ENCODE measurements at places on chromosomes 7 and 10. TPM values are rescaled to one million over a fixed set of nuclear protein-coding genes. Genes with fewer than 3 reads are reported as not detected.

LRRC17 gene
- total RNA-seq, result 0.63 TPM

SLC16A9 gene
- total RNA-seq, result not detected

- H3K4me3 ChIP-seq, result peak overlapping the region; percentile 6
- H3K36me3 ChIP-seq, result no peaks in the 10 kb centered on the region
- H3K27me3 ChIP-seq, result no peaks in the 10 kb centered on the region
- DNase-seq, result peak; percentile 57
- peak overlapping the region; percentile 96 for H3K27ac ChIP-seq
These were observed 126.5 kb downstream of the FAM107B start for GRCh38 chr10:14648005-14648765.

AKR1E2 gene
- 3.7 TPM for total RNA-seq

- H3K36me3 ChIP-seq, result no peaks in the 10 kb centered on the region
- no peak overlapping the region for H3K27ac ChIP-seq
- no peak for DNase-seq
- no peaks in the 10 kb centered on the region for H3K4me1 ChIP-seq
- no peak overlapping the region for H3K4me3 ChIP-seq
- no peaks in the 10 kb centered on the region for H3K27me3 ChIP-seq
These were observed 579.0 kb upstream of the FZD8 start for GRCh38 chr10:36221101-36221500.

DNA sequence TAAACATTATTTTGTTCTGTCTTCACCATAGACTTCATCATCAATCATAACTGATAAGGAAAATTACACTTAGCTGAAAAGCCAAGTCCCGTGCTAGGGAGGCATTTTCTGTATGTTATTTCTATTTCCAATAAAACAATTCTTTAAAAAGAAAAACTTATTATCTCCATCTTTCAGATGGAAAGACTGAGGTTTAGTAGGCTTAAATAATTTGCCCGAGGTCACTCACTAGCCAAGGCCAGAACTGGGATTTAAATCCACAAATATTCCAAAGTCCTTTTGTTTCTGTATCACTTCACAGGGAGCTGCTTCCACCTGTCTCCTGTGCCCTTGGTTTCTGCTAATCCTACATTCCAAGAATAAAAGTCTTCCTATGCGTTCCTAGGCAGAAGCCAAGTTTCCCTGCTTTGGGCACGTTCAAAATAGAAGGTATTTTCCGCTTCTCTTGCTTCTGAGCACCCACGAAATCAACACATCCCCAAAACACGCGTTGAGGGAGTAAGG is 732 bp downstream of the CPVL start:
- H3K27ac ChIP-seq, result no peak overlapping the region
- H3K36me3 ChIP-seq, result no peaks in the 10 kb centered on the region
- H3K27me3 ChIP-seq, result peaks cover 29% of the 10 kb centered on the region
- peaks cover 9% of the 10 kb centered on the region for H3K4me1 ChIP-seq
- no peak for DNase-seq

HABP2 gene
- not detected for total RNA-seq

DNA sequence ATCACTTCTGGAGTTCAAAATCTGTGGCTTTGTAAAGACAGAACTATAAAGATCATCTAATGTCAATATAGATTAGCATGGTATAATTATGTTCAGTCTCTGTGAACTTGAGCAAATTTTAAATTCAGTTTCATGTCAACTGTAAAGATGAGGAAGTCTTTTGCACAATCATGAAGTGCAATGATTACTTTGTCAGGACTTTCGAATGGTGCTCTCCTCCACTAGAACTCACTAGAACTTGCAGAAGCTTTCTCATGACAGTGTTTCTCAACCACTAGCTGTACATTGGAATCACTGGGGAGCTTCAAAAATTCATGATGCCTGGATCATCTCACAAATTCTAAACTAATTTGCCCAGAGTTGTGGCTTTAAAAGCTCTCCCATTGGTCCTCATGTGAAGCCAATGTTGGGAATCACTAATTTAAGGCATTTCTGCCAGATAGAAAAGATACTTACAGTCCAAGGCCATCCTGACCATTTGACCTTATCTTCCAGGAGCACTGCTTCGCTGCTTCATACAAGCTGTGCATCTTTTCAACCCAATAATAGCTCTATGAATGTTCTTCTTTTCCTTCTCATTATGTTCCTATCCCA is 12.9 kb downstream of the OR2AE1 start:
- H3K27ac ChIP-seq, result no peak overlapping the region
- no peaks in the 10 kb centered on the region for H3K4me1 ChIP-seq
- no peaks in the 10 kb centered on the region for H3K36me3 ChIP-seq
- DNase-seq, result no peak

ZNF789 gene
- total RNA-seq, result 16.8 TPM

DNA sequence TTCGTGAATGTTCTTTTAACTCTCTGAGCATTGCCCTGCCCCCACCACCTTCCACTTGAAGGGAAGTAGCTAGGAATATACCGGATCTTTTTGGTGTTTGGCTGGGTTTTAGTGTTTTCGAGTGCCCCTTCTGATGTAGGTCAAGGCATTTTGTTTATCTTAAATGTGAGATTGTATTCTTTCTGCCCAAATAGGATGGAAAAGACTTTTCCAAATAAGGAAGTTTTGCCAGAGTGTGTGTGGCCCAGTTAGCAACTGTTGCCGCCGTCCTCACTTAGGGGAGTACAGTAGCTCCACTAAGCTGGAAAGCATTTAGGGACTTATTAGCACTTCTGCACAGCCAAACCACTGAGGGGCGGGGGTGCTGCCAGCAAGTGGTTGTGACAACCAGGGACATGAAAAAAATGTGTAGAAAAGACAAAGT is 29.8 kb upstream of the VCL start:
- no peaks in the 10 kb centered on the region for H3K36me3 ChIP-seq
- H3K4me1 ChIP-seq, result peaks cover 37% of the 10 kb centered on the region
- no peaks in the 10 kb centered on the region for H3K27me3 ChIP-seq
- peak; percentile 65 for DNase-seq
- peak overlapping the region; percentile 37 for H3K27ac ChIP-seq

GRCh38 chr10:14751014-14751896 is 23.4 kb downstream of the FAM107B start:
- H3K27me3 ChIP-seq, result no peaks in the 10 kb centered on the region
- H3K36me3 ChIP-seq, result no peaks in the 10 kb centered on the region
- H3K27ac ChIP-seq, result peak overlapping the region; percentile 79
- H3K4me3 ChIP-seq, result no peak overlapping the region
- DNase-seq, result no peak
- H3K4me1 ChIP-seq, result peaks cover 22% of the 10 kb centered on the region

GRCh38 chr10:88119160-88119559 is 255.7 kb downstream of the PTEN start:
- H3K36me3 ChIP-seq, result no peaks in the 10 kb centered on the region
- H3K27me3 ChIP-seq, result no peaks in the 10 kb centered on the region
- peaks cover 33% of the 10 kb centered on the region for H3K4me1 ChIP-seq
- H3K27ac ChIP-seq, result no peak overlapping the region
- no peak overlapping the region for H3K4me3 ChIP-seq

GRCh38 chr10:114402871-114403540 is 1.3 kb downstream of the AFAP1L2 start:
- DNase-seq, result no peak
- H3K4me1 ChIP-seq, result peaks cover 16% of the 10 kb centered on the region
- H3K27ac ChIP-seq, result no peak overlapping the region
- H3K36me3 ChIP-seq, result no peaks in the 10 kb centered on the region

GRCh38 chr7:31663072-31663471 is 23.9 kb upstream of the PPP1R17 start:
- no peak overlapping the region for H3K27ac ChIP-seq
- no peak overlapping the region for H3K4me3 ChIP-seq
- no peaks in the 10 kb centered on the region for H3K36me3 ChIP-seq
- no peaks in the 10 kb centered on the region for H3K4me1 ChIP-seq

- no peak for DNase-seq
- peaks cover 10% of the 10 kb centered on the region for H3K4me1 ChIP-seq
- H3K27ac ChIP-seq, result no peak overlapping the region
These were observed 144.5 kb downstream of the FRMD4A start for GRCh38 chr10:14186245-14186644.

DNA sequence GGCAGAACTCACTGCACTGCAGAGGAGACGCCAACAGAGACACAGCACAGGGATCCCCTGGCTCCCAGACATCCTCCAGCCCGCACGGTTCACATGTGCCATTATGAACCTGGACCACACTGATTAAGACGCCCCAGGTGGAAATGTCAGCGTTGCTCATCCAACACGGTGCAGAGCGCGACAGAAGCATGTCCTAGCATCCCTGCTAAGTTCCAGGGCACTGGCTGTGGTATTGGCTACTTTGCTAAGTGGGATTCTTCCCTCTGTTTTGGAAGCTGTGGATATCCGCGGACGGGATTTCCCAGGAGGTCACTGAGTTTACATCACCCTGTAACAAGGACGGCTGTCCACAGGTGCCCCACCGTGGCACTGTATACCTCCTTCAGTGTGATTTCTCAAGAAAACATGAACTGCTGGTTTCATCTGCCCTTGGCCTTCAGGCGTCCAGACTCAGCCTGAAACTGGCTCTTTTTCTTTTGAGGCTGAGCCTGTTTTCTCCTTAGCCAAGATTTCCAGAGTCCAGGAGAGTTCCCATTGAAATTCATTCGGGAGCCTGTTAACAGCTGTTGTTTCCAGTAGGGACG is 324.0 kb downstream of the WDR37 start:
- no peak for DNase-seq
- no peak overlapping the region for H3K27ac ChIP-seq
- H3K4me1 ChIP-seq, result no peaks in the 10 kb centered on the region
- H3K36me3 ChIP-seq, result no peaks in the 10 kb centered on the region
- H3K4me3 ChIP-seq, result no peak overlapping the region

DNA sequence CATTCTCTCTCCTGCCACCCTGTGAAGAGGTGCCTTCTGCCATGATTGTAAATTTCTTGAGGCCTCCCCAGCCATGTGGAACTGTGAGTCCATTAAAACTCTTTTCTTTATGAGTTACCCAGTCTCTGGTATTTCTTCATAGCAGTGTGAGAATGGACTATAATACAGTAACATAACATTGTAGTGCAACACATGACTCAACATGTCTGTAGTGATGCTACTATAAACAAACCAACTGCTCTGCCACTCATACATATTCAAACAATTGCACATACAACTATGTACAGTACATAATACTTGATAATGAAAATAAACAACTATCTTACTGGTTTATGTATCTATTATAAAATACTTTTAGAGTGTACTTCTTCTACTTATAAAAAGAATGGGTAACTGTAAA is 7.1 kb downstream of the ATOH7 start:
- DNase-seq, result no peak
- H3K4me3 ChIP-seq, result no peak overlapping the region
- no peaks in the 10 kb centered on the region for H3K4me1 ChIP-seq

GRCh38 chr10:69576334-69577011 is 3.3 kb upstream of the NEUROG3 start:
- H3K36me3 ChIP-seq, result no peaks in the 10 kb centered on the region
- DNase-seq, result no peak
- peaks cover 29% of the 10 kb centered on the region for H3K4me1 ChIP-seq
- no peak overlapping the region for H3K27ac ChIP-seq
- H3K27me3 ChIP-seq, result peaks cover 45% of the 10 kb centered on the region
- no peak overlapping the region for H3K4me3 ChIP-seq

DNA sequence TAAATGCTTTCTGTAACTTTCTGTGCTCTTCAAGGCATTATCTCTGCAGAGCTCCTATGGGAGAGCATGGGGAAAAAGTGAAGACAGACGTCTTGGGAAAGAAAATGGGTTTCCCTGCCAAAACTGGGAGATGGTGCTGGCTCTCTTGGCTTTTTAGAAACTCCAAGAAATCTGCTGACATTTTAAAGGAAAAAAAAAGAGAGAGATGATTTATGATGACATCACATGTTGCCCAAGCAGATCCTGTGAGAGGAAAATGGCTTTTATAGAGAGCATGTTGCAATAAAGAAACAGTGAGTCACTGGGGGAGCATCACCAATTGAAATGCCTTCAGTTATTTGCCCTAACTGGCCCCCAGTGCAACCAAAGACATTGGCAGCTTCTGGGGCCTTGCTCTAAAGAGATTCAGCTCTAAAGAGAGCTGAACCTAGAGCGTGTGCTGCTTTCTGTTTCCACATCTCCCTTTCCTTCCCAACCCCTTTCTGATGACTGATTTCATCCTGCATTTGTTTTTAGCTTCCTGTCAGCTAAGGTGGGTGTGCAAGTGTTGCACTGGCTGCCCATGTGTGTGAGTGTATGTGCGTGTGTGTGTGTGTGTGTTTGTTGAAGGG is 37.7 kb downstream of the LRMDA start:
- H3K4me1 ChIP-seq, result no peaks in the 10 kb centered on the region
- H3K27me3 ChIP-seq, result no peaks in the 10 kb centered on the region
- no peak overlapping the region for H3K27ac ChIP-seq
- no peak for DNase-seq

GRCh38 chr10:123144697-123145541 is 3.0 kb upstream of the HMX2 start:
- no peak overlapping the region for H3K4me3 ChIP-seq
- no peaks in the 10 kb centered on the region for H3K36me3 ChIP-seq
- no peak for DNase-seq
- H3K4me1 ChIP-seq, result peaks cover 41% of the 10 kb centered on the region

DNA sequence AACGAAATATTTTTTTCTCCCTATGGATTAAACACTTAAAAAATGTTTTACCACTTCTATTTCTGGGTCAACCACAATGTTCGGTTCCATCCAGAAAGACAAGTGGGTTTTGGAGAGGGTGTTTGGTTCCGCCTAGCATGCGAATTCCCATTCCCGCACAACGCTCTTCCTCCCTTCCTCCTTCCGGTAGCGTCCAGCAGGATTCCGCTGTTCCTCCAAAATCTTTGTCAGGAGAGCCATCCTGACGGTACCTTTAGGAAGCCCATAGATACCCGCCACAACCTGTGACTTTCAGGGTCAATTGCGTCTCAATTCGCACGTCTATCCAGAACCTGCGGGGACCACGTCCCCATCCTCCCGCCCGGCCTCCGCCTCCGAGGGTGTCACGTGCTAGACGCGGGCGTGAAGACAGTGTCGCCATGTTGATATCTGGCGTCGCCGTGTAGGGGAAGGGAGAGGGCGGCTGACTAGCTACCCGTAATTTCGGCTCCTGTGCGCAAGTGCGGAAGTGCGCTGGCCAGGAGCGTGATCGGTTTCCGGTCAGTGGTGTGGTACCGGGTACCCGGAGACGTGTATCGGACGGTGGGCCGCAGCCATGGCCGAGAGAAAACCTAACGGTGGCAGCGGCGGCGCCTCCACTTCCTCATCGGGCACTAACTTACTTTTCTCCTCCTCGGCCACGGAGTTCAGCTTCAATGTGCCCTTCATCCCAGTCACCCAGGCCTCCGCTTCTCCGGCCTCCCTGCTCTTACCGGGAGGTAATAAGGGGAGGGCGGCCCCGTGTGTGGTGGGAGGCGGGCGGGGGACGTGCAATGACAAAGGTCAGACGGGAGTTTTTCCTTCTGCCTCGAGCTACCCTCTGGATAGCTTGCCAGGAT is at the start of gene SEC23IP:
Gene SEC23IP, plus strand, starts transcription at position 543 of the 878 bp plus-strand sequence. Its CDS starts 53 bp downstream, at position 596.
- peak within 1 kb of the TSS; percentile 81 for H3K27ac ChIP-seq
- H3K4me3 ChIP-seq, result peak within 1 kb of the TSS; percentile 76
- DNase-seq, result peak; percentile 85
- H3K36me3 ChIP-seq, result no peaks in the 10 kb centered on the region

GRCh38 chr10:13184730-13185514 is 23.6 kb downstream of the MCM10 start:
- no peak for DNase-seq
- no peaks in the 10 kb centered on the region for H3K27me3 ChIP-seq
- H3K27ac ChIP-seq, result no peak overlapping the region
- no peak overlapping the region for H3K4me3 ChIP-seq
- no peaks in the 10 kb centered on the region for H3K36me3 ChIP-seq
